ENCODE measurements at places on chromosomes 4 and X.

GRCh38 chr4:25788703-25789238 is 74.0 kb downstream of the SEL1L3 start:
- DNase-seq, result no peak

DNA sequence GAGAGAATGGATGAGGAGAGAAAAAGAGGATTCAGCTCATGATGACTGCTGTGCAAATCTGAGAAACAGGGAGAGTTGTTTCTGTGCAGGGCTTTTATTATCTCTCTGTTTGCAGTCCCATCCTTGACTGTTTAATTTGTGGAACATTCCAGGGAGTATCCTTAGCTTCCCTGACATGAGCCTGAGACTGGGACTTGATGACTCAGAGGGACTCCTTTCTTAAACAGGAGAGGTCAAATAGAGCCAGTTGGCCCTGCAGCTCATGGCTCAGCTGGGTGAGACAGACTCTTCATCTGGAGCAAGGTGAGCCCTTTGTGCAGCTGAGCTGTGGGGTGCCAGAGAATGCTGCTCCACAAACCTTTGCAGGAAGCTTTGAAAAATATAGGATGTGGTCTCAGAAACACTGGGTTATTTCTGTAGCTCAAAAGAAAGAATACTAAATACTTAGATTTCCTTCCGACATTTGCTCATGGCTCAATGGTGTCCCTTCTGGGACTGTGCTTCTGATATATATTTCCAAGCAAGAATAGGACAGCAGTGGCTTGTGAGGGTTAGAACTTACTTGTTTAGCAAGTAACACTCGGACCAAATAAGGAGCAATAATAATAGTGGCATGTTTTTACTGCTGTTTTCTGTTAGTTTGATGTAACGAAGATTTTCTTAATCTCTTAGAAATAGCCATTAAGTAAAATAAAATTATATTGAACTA is 14.5 kb downstream of the ARHGAP24 start:
- no peak for DNase-seq

- no peak for DNase-seq
These were observed 47.5 kb downstream of the ATG4A start for GRCh38 chrX:108138814-108139702.

DNA sequence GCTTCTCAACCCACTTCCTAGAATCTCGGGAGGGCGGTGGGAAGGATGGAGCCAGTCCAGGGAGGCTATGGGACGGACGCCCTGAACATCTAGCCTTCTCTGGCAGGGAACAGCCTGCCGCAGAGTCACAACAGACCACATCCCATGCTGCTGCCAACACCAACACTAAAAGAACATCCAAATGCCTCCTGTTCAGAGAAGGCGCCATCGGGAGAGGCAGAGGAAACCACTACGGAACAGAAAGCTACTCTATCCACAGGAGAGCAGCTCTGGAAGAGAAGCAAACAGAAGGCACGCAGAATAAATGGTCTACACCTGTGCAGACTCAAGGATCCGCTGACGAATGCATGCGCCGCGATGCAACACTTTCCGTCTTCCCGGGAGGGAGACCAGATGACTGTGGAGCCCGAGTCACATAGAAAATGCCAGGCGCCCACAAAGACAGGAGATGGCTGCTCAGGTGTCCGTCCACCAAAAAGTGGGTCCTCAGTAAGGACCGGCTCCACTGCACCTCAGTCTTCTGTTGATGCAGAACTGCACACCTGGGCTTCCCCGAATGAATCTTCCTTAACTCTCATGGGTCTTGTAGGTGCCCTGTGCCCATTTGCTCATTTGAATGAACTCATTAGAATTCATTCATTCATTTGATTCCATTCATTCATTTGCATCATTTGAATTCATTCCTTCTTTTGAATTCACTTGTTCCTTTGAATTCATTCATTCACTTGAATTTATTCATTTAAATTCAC is 217.5 kb downstream of the DHRSX start:
- no peak for DNase-seq

DNA sequence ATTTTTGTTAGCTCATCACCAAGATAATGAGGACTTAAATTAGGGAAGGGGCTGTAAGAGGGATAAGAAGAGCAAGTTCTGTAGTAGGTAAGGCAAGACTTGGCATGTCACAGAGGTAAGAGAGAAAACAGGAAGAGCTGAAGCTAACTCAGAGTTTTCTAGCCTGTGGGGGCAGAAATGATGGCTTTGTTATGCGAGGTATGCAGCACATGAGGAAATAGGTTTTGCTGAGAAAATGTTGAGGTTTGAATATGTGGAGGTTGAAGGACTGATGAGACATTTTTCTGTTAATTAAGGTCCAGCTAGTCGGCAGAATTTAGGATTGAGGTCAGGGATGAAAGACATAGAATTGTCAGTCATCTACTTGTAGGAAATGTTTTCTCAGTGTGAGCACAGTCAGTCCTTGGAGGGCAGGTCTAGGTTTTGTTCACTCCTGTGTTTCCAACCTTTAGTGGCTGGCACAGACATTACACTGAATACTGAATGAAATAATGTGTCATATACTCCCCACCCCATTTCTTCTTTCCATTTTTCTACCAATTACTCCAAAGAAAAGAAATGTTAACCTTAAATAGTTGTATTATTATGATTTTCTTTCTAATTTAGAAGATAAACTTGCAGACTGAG is 154.0 kb upstream of the AADAT start:
- no peak for DNase-seq

DNA sequence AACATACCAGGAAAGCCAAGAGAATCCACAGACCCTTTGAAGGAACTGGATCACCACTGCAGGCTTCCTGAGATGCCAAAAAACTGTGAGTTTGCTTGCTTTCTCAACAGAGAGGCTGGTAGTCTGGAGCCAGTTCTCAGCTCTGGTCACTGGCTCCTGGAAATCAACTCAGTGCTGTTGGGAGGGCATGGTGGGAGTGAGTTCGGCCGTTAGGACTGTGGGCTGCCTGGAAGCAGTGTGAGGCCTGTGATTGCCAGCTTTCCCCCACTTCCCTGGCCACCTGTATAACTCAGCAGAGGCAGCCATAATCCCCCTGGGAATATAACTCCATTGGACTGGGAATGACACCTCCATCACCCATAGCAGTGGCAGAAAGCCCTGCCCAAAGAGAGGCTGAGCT is 122.0 kb upstream of the FSTL5 start:
- DNase-seq, result no peak

DNA sequence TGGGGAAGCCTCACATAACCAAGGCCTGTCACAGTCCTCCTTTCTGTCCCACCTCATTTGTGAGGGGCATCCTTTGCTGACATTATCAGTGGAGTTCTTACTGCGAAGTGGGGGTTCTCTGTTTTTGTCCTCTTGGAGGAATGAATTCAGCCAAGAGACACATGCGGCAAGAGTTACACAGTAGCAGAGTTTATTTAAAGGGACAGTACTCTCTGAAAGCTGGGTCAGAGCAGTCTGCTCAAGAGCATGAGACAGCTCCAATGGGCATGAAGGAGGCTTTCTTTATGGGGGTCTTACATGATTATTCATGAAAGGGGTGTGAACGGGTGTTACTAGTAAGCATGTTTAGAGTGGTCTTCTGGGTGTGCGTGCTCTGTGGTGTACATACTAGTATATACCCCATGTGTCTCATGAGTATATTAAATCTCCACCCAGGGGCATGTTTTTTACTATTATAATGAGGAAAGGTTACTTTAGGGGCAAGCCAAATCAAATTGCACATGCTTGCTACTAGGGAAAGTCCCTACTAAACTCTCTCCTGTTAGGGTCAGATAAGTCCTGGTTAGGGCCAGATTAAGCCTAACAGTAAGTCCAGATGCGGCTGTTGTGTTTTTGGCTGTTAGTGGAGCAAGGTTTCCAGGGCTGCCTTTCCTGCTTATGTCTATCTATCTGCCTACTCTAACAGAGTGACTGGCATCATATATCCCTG is 19.8 kb upstream of the LGI2 start:
- DNase-seq, result no peak

DNA sequence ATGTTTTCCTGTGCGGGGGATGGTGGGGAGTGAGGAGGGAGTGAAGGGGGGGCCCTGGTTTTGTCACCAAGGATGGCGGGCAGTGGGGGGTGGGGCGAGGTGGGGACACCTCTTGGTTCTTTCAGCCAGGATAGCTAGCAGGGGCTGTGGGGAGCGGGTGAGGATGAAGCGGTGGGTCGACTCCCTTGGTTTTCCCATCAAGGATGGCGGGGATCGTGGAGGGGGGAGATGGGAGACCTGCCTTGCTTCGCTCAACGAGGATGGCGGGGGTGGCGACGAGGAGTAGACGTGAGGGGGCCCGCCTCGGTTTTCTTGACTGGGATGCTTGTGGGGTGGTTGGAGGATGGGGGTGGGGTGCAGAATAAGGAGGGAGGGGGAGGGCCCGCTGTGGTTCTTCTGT is 643 bp downstream of the FHL1 start:
- no peak for DNase-seq

DNA sequence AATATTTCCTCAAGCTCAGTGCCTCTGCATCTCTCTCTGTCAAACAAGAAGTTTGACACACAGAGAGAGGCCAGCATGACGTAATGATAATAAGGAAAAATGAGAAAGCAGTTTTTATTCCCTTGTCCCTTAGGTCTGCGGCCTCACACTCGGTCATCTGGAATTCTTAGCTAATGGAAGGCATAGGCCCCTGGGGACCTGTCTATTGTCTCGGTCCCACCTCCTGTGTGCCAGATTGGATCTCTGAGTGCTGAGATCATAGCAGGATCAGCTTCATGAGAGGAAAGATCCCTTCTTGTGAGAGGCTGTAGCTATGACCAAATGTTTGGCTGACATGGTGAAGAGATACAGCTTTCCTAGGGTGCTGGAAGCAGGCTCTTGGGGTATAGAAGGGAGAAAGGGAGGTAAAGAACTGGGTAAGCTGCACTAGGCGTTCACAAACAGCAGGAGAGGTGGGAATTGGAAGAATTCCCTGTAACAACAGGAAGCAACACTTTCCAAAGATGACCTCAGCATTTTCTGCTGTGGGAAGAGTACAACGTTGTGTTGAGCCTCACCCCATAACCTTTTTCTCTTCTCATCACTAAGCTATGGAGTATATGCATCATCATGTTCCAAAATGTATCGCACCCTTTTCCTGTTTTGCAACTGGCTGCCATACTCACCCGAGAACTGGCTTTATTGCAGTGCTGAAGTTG is 20.2 kb downstream of the TMEM31 start:
- no peak for DNase-seq

DNA sequence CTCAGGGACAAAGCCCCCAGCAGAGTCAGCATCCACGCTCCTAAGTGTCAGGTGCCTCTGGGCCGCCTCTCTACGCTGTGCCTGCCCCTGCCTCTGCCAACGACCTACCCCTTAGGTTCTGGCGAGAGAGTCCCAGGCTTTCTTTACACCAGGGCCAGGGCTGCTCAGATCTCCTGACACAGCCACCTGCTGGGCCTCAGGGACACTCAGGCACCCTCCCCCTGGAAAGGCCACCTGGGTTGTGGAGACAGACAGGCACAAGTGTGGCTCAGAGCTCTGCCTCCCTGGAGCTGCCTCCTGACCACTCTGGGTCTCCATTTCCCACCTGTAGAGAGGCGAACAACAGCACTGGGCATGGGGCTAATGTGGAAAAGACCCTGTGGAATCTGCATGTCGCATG is 90.0 kb upstream of the ADRA2C start:
- DNase-seq, result no peak

DNA sequence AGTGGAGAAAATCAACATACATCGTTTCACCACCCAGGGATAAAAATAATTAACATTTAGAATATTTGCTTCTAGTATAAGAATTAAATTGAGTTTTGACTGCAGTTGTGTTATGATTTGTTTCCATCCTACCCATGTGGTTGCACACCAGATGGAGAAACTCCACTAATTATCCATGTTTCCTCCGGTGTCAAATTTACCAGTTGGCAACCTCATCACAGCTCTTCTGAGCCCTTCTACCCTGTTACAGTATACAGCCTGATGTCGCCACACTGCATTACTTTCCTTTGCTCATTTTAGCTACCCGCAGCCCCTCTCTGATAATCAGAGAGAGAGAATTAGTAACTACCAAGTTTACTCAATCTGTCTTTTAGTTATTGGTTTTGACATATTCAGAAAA is 411.2 kb downstream of the DTHD1 start:
- DNase-seq, result no peak

GRCh38 chr4:68373513-68373912 is 23.6 kb upstream of the YTHDC1 start:
- peak; percentile 34 for DNase-seq

GRCh38 chrX:70426286-70427278 is 3.5 kb downstream of the GDPD2 start:
- DNase-seq, result no peak

DNA sequence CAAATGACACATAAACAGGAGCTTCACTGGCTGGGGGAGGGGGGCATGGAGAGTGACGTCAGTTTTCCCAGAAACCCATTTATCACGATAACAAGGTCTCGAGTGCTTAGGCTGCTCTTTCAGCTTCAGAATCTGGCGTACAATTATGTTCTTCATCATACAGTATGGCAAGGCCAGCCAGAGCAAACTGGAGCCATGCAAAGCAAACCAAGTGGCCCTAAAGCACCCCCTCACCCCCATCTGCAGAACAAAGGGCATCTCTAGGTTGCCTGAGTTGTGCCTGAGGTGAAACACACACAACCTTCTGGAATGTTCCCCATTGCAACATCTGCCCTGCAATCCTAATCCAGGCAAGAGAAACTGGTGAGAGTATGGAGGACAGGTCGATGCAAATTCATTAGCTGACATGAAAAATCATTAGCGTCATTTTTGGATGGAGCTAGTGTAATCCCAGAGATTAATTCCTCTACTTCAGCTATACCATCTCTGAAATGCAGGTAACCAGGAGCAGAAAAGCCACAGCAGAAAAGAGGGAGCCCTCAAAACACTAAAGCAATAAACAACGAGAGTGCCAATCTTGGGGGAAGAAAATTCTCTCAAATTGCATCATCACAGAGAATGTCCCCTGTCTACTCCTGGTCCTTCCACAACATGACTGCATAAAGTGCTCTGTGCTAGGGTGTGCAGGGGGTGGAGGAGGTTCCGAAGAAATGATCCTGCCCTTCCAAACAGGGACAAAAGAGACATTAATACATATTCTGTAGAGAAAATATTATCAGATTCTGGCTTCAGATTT is 1.8 kb downstream of the SEPTIN6 start:
- DNase-seq, result peak; percentile 56

DNA sequence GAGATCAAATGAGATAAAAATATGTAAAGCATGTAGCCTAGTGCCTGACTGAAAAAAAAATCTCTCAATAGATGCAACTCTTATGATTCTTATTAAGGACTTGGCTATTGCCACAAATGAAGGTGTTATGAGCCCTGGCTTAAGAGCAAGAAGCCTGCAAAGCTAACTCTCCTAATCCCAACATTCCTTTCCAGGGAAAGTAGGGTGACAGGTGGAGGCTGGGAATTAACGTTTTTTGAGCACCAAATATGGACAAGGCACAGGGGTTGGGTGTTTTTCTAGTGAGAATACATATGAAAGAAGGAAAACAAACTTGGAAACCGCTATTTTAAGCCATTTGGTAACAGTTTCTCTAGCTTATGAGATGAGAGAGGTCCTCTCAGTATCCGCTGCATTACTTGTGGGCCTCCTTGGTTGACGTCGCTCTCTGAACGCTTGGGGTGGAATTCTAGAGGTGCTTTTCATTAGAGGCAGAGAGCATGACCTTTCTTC is 2.4 kb downstream of the RHOH start:
- DNase-seq, result no peak
